ENCODE measurements at places on chromosomes 16 and 17.

DNA sequence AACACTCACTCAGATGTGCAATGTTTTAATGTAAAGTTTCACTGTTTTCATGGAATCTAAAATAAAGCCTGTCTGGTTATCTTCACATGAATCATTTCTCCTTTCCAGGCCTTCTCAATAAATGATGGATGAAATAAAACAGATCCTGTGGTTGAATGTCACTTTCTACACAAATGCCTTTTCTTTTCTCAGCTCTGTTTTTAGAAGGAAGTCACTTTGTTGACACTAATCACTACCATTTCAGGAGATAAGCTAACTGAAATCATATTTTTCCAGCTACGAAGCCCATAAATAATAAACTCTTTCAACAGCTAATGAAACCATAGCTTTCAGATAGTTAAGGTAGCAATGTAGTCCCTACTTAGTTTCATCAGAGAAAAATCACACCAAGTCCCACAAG lies 17.9 kb downstream of the NME2 start:
- no peak for DNase-seq

DNA sequence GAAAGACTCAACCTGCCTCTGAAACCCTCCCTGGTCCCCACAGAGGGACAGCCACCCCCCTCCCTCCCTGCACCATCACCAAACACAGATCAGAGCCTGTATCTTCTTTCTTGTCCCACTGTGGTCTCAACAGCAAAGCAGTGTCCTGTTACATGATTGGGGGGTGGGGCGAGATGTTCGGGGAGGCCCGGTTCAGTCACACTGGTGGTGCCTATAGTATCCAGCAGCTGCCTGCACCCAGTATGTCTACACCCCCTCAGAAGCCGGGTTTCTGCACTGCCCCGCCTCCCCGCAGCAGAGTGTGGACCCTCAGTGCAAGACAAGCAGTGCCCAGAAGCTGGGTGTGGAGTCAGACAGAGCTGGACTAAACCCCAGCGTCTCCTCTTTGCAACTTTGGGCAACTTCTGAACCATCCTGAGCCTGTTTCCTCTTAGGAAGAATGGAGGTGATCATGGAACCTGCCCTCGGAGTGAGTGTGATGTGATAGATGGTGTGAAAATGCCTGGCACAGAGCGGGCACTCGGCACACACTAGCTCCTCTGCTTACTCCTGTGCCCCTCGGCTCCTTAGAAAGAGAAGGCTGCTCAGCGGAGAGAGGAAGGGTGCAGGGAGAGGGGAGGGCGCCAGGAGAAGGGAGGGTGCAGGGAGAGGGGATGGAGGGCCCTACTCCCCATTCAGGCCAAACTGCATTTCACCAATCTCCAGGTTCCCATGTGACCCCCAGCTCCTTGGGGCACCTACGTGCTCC lies 84.0 kb upstream of the TNRC6C start:
- DNase-seq: no peak

DNA sequence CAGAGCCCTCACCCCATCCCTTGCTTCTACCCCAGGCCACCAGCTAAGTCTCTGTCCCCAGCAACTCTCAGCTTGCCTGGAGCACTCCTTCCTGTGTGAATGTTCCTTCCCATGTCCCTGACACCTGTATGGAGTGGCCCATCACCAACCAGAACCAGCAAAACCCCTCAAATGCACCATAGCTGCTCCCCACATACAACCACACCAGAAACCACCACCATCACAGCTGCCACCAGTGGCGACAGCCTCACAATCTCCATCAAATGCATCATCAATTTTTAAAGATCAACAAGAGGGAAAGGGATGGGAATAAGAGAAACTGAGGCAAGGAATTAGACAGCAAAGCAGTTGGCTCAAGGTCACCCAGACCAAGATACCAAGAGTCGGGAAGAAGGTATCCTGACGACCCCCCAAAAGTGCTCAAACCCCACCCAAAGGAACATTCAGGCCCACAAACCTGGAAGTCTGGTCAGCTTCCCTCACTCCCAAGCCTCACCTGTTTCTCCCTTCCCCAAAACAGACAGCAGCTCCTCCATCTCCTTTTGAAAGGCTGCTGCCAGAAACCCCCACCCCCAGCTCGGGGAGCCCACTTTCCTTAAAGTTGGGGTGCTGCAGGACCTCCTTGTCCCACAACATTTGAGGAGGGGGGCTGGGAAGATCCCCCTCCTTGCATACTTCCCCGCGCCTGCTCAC lies 1.8 kb downstream of the SRCIN1 start:
- DNase-seq: no peak

DNA sequence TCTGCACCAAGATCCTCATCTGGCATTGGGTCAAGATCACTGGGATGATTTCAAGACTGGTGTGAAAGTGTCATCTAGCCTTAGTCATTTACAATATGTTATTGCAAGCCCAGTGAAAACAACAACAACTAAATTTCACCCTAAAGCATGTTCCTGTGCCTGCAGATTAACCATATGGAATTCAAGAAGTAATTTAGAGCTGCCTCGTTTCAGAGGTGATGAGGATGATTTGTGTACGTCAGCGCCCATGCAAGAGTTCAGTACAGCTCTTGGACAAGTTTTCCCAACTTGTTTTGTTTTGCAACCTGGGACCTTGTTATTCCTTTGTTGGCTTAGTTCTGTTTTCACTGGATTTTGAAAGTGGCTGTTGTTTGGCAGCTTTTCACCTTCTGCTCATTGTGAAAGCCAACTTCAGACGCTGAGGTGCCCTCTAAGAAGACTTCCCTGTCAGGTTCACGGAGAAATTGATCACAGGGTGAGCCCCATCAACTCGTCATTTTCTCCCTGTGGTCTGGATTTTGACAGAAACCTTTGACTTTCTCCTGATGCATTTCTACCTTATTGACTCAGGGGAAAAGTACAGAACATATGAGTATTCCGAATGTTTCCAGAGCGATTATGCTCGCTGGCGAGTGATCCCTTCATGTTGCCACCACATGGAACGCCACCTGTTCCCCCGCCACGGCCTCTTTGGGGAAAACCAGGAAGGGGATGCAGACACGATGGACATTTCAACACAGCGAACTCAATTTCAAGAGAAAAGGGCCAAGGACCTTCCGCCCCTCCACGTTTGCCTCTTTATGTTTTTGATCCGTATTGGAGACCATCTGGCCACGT lies 85.6 kb downstream of the FOXL1 start:
- no peak for DNase-seq

DNA sequence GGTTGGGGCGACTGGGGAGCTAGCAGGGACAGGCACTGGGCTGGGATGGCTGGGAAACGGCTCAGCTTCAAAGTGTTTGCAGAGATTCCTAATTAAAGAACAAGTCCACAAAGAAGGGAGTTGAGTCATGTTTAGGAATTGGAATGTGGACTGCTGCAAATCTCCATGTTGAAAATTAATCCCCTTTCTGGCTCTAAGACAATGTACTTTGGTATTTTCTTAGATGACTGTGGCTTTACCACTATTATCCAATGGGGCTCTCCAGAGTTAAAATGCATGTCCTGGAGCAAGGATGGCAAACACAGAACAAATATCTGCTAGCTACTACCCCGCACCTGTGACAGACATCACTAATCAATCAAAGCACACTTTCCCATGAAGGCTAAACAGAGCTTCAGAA lies 22.2 kb upstream of the WSCD1 start:
- DNase-seq: no peak
